ENCODE measurements at places on chromosomes 6 and 20.

GRCh38 chr6:93779086-93779841 lies 359.9 kb upstream of the EPHA7 start:
- no peak for DNase-seq

- peak; percentile 16 for DNase-seq
These were observed 36.1 kb upstream of the ZBP1 start for GRCh38 chr20:57656252-57656820.

- peak; percentile 87 for DNase-seq
These were observed 29.4 kb downstream of the LRP11 start for GRCh38 chr6:149834513-149835481.

DNA sequence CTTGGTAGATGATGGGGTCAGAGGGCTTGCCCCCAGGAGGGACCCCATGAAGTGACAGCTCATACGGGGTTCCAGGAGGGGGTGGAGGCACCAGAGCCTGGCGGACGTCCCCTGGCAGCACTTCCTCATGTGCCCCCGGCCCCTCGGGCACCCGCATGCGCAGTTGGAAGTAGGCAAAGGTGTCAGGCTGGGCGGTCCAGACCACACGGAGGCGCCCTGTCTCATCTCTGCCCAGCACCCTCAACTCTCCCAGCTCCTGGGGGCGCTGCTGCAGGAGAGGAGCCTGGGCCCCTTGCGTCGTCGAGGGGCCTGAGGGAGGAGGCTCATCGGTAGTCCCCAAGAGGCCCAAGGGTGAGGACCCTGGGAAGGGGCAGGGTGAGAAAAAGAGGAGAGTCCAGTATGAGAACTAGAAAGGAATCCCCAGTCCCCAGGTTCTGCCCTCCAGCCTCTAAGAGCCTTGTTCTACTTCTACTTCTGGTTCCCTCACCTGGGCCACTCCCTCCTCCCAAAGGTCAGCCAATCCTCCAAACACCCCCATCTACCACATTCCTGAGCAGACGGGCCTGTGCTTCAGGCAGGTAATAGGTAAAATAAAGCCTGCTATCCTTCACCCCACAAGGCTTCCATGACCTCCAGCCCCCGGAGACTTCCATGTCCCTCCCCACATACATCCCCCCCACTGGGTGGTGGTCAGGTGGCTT lies 23.2 kb downstream of the TNXB start:
- DNase-seq, result no peak

DNA sequence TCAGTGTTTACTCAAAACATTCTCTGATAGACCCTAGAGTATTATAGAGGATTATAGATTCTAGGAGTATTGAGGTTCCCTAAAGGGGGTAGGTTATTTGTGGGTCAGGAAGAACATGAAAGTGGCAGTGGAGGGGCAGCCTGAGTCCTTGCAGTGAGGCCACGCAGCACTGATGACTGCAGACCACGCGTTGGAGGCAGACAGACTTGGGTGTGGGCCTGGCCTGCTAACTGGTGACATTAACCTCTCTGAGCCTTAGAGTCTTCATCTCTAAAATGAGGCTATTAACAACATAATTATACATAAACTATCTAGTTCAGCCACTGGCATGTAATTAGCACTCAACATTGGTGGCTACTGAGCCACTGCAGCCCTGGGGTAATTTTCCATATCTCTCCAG lies 16.1 kb downstream of the MTCL3 start:
- no peak for DNase-seq

DNA sequence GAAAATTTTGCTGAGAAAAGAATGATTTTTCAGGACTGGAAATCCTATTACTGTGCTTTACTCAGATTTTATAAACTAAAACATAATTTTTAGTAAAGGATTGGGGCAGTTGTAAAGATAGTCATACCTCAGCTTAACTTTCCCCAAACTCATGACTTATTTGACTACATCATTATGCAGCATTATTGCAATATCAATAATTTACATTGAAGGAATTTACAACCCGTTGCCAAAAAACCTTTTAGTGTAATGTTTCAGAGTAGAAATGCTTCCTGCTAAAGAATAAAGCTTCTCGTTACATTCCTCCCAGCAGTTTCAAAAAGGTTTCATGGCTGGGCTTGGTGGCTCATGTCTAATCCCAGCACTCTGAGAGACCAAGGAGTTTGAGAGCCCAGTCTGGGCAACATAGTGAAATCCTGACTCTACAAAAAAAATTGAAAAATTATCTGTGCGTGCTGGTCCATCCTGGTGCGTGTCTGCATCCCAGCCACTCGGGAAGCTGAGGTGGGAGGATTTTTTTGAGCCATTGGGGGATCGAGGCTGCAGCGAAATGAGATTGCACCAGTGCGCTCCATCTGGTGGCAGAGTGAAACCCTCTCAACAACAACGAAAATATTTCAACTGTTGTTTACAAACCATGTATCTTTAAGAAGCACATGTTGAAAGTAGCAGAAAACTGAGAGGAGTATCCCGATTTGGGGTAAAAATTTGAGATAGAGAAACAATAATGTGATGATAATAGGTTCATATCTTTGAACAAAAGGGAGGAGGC lies 4.4 kb downstream of the AMD1 start:
- no peak for DNase-seq

GRCh38 chr6:11232770-11233626 lies 530 bp upstream of the NEDD9 start:
- DNase-seq, result no peak

DNA sequence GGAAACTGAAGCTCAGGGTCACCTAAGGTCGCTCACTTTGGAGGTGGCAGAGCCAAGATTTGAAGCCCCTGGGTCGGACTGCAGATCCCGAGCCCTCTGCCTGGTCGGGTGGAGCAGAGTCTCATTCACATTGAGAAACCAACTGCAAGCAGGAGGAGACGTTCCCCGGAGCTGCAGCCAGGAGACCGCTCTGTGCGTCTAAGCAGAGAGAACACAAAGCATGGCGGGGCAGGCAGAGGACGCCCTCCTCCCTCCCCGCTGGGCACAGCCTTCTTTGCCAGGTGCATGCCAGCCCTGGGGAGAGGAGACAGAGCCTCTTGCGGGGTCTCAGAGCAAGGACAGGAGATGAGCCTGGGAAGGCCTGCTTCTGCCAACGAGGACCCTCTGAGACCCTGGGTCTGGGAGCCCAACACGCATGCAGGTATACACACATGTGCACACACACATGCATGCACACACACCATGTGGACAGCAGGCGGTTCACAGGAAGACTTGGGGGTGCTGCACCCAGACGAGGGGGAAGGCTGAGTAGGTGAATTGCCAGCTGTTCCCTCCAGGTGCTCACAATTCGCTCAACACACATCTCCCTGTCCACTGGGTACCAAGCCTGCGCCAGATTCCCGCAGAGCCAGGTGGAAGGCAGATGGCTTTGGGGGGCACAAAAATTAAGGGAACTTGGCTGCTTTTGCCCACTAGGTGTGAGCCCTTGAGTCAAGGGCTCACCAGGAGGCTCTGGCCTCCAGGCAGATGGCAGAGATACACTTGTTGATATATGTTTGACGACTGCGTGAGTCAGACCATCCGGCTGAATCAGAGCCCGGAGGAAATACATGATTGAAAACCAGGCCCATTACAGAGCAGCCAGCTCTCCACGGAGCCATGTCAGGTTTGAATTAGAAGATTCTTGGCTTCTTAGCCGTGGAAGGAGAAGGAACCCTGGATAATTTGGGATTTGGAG lies 5.5 kb upstream of the NTSR1 start:
- no peak for DNase-seq

DNA sequence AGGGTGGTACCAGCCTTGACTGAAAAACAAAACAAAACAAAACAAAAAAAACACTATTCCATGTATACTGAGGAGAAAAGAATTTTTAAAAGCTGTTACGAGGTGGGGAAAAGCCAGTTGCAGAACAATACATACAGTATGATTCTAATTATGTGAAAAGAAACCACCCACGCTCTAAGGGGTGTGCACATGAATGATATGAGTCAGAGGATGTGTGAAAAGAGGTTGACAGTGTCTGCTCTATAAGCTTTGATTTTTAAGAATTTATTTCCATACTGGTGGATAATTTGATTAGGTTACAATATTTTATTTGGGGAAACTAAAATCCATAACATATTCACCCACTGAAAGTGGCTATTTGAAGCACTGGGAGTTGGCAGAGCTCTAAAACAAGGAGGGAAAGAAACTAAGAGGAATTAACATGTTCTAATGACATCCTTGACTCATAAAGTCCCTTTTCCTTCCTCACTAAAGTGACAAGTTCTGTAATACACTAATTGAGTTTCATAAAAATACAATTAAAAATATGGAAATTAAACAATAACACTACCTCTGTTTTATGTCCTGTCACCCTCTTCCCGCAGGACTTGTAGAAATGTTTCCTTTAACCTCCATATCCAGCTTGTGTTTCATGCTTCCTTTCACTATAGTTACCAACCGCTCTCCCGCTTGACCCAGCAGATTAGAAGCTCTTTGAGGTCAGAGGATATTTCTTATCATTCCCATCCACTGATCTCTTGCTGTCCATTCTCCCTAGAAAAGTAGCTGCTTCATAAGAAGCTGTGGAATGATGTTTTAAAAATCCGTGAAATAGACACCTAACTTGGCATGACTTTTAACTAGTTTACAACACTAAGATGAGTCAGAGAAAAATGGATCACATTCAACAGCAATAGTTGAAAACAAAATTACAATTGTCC lies 118.6 kb upstream of the CCDC28A start:
- no peak for DNase-seq

DNA sequence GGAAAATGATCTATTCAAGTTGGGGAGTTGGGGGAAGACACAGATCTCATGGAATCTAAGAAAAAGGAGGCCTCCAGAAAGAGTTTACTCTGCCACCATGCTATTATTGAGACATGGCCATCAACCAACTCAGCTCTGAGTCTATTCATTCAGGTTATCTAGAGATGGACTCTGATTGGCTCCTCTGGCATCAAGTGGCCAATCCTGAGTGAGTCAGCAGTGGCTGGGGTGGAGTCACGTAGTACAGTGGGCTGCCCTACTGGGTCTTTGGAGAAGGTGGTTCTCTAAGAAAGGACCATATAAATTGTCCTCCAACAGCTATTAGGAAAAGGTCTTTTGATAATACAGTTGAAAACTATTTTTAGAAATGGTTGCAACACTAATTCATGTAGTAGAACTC lies 42.1 kb downstream of the LYRM2 start:
- DNase-seq, result no peak

DNA sequence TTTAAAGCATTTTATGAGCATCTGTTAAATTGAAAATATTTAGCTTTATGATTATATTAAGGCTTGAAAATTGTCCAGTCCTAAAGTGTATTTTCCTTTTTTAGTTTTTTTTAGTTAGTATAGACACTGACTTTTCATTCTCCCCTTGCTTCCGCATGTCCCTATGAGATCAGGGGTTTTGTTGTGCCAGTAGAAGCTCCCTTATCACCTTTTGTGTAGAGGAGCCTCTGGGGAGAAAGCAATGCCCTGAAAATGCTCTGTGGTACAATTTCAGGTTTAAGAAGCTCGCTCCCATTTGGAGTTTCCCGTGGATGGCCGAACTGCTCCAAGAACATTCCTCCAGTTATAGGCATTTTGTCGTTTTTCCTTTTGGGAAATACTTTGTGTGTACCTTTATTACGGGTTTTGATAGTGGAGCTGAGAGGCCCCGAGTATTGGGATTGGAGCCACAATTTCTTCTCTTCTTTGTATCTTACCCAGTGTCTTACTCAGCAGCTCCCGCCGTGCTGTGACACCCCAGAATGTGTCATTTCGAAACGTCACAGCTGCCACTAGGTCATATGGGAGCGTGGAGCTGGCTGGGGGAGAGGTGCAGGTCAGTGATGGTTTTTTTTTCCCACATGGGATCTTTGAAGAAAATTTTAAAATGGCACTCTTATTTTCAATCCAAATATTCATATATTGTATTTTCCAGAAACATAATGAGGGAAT lies 49.9 kb downstream of the RPRD1B start:
- DNase-seq, result no peak

GRCh38 chr6:25035174-25035511 lies 99.4 kb upstream of the RIPOR2 start:
- DNase-seq, result no peak

DNA sequence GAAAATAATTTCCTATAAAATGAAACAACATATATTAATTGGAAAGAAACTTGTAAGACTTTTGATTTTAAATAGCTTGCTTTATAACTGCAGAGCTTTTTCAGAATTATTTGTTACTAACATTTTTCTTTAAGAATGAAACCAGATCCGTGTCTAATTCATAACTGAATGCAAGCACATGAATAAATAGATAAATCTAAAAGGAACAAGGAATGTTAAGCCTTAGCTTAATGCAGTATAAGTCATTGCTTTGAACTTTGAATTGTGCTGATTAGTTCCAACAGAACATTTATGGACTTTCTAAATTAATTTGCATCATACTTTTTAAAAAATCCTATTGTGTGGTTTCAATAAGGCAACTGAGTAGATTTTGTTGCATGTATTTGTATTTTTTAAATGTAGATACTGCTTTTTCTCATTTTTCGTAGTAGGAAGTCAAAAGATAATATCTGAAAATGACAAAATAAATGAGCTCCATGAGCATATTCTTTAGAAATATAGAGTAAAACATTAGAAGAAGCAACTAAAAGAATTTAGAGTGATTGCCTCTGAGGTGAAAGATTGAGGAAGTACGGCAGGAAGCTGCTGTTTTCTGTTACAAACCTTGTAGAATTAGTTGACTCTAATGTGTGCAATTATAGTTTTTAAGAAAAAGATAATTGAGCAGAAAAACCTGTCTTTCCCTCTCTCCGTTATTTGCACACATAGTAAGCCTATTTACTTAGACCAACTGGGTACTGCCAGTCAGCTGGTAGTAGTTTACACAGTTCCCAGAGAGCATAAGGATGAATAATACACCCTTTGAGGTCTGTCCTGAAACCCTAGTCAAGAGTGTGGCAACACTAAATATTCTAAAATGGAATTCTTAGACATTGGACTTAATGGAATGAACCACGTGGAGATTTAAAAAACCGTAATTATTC lies 32.6 kb upstream of the SLC35D3 start:
- DNase-seq, result no peak

DNA sequence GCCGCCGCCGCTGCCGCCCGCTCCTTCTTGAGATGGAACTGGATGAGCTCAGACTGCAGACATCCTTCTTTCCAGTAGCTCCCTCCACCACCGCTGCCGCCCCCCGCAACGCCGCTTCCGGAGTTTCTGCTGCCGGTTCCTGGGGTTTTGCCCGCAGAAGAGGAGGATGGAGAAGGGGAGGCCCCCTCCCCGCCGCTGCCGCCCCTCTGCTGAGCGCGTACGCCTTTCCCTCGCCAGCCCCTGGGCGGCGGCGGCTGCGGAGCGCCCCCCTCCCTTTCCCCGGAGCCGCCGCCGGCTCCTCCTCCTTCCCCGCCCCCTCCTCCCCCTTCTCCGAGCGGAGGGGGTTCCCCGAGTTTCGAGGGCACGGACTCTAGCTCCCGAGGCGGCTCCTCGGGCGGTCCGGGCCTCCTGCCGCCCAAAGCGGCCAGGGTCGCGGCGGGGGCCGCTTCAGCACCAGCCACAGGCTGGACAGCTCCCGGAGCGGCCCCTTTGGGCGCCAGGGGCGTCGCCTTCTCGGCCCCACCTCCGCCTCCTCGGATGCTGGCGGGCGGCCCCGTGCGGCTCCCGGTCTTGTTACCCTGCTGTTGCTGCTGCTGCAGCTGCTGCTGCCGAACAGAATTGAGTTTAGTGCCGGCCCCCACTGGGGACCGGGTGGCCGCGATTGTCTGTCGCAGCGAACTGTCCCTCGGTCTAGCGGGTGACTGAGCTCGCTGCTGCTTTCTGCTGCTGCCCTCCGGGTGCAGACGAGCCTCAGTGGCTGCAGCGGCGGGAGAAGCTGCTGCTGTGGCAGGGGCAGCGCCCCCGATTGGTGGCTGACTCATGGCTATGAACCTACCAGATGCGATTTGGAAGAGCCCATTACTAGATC lies 3.1 kb downstream of the MTCL3 start:
- no peak for DNase-seq
